ENCODE measurements at places on chromosomes 6 and 20. TPM values are rescaled to one million over a fixed set of nuclear protein-coding genes. Genes with fewer than 3 reads are reported as not detected.

DNA sequence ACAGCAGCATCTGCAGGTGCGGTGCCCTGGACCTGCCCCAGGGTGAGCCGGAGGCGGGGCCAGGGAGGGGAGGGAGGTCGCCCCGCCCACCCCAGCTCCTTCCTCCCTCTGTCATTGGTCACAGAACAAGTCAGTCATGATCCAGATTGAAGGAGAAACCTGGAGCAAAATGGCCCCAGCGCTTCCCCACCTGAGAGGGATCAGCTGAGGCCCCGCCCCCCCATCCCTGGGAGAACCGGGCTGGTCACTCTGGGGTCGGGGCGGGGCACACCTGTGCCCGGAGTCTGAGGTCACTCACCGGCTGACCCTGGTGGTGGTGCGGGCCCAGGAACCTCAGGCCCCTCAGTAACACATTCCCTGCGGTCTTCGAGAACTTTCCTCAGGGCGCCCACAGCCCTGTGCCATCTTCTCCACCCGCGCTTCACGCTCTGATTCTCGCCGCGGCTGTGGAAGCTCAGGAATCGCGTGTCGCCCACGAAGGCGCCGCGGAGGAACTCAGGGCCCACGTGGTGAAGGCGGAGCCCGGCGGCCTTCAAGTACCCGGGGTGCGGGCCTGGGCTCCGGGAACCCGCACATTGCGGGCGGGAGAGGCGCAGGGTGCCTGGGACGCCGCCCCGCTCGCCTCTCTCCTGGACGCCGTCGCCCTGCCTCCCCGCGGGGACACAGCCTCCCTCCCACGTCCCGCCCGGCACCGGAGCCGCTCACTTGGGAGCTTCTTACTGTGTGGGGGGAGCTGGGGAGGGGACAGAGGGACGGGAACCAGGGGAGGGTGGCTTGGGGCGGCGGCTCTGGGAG lies 36.4 kb upstream of the HLA-C start:
- DNase-seq = no peak

PXDC1 gene
- 15.0 TPM for total RNA-seq

- DNase-seq = peak; percentile 51
These were observed 79.5 kb upstream of the MYL9 start for GRCh38 chr20:36461600-36462439.

DNA sequence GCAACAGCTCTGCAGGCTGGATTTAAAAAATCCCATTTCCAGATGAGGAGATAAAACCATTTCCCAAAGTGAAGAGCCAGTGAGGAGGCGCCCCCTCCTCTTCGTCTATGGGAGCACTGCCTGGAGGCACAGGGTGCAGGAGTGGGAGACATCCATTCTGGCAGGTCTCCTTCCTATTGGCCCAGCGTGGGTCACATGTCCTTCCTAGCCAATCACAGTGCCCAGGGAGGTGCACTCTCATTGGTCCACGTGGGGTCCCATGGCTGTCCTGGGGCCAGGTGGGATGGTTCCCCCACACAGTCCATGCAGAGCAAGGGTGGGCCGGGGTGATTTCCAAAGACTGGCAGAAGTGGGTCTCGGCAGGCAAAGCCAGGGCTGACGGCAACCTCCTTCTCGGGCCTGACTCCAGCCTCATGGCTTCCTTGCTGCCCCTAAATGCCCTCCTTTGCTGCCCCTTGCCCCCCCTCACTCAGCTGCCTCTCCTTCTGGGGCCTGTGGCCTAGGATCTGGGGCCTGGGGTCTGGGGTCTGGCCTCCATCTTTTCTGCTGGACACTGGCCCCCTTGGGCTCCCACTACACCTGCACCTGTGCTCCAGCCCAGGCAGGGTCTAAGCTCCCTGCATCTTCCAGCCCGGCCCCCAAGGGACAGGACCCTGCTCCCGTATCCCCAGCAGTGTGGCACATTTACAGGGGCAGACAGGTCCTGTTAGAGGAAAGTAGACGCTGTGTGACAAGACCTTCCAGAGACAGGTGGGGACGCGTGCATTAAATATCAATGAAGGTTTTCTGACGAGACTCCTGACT lies 231.7 kb downstream of the TAF4 start:
- DNase-seq = no peak

GRCh38 chr6:55937951-55938690 lies 62.7 kb upstream of the BMP5 start:
- no peak for DNase-seq

- DNase-seq = no peak
These were observed 111.2 kb downstream of the CDK19 start for GRCh38 chr6:110703906-110704594.

DNA sequence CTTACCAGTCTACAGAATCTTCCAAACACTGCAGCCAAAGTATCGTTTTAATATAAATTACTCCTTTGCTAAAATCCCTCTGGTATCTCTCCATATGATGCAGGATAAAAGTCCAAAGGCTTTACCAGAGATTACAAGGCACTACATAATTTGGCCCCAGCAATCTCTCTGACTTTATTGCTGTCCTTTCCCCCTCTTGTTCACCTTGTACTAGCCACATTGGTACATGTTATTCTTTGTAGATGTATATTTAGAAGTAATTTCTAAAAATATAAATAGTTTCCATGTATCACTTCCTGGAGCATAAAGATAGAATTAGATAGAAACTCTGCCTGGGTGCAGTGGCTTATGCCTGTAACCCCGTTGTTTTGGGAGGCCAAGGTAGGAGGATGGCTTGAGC lies 28.7 kb upstream of the FAM83B start:
- DNase-seq = no peak

TNFRSF6B gene
- not detected for total RNA-seq

OR2B6 gene
- total RNA-seq = 1.5 TPM

DEFB124 gene
- total RNA-seq = not detected

TMX4 gene
- total RNA-seq = 16.3 TPM

DNA sequence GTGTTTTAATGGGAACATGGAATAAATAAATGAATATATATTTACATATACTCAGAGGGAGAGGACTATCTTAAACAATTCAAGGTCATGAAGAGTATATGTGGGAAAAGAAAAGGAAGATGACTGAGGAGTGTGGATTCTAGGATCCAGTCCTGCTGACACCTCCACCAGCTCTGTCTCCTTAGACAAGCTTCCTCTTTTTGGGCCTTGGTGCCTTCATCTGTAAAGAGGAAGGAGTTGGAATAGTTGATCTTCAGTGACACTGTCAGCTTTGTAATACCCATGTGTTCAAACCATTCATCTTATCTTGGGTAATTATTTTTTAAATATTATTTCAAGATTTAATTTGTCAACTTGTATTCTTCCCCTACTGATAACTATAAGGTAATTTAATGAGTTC lies 338.0 kb downstream of the ADGRB3 start:
- no peak for DNase-seq

DNA sequence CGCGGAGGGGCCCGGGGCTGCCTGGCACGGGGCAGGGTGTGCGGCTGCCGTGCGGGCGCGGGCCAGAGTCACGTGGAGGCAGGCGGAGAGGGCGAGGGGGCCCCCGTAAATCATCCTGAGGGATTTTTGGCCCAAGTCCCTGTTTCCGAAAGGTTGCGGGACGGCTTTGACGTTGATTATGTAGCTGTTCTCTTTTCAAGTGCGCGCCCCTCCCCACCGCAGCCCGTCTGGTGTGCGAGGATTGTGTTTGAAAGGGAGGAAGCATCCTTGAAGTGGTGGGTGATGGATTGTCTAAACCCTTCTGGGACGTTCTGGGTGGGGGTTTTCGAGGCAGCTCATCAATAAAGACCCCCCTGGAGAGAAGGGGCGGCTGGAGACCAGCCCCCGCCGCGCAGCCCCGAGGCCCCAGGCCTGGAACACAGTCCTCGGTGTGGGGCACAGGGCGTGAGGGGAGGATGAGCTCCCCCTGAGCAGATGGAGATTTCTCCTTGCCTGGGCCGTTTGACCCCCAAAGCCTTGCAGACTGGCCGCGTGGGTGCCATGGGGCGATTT lies 7.0 kb upstream of the FOXF2 start:
- DNase-seq = no peak

GRCh38 chr6:139904158-139904533 lies 529.7 kb upstream of the CITED2 start:
- DNase-seq = no peak

HCRTR2 gene
- total RNA-seq = not detected

GRCh38 chr20:24648919-24649318 lies 179.5 kb downstream of the SYNDIG1 start:
- no peak for DNase-seq

DNA sequence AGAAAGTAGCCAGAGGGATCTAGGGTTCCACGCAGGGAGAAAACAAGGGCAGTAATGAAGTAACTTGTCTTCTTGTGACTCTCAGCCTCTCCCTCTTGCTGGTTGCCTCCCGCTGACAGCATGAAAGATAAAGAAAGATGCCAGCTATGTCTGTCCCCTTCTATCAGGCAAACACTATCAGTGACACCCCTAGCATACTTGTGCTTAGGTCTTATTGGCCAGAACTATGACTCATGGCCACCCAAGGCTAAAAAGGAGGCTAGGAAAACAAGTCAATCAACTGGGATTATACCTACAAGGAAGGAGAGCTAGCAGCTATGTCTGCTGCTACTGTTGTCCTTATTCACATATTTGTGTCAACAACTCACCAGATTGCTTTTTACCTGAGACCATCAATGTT lies 206.8 kb upstream of the SOX4 start:
- peak; percentile 66 for DNase-seq

- DNase-seq = no peak
These were observed 1.9 kb upstream of the AFDN start for GRCh38 chr6:167824591-167825331.

DNA sequence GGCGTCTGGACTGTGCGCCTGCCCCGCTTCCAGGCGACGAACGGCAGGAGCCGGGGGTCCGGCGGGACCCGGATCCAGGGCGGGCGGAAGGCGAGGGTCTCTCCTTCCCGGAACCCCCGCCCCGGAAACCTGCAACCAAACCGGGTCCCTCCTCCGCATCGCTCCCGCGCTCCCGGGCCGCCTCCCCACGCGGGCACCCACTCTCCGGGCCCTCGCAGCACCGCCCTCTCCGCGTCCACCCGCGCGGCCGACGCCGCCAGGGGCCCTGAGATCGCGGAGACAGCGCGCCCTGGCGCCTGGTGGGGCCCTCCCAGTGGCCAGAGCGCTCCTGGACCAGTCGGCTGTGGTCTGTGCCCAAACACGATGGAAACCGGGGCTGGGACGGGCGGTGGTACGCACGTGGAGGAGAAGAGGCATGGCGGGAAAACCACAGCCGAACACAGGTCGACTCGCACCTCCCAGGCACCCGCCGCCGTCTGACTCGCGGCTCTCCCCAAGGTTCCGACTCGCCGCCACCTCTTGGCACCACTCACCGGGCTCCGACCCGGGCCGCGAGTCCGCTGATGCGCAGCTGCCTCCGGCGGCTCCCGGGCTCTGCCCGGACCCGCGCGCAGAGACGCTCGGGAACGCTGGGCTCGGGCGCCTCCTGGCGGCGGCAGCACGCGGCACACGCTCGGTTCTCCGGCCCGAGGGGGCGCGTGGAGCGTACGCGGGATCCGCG lies 7.9 kb downstream of the NKX2-2 start:
- DNase-seq = peak; percentile 13

- no peak for DNase-seq
These were observed 45.2 kb downstream of the OSTM1 start for GRCh38 chr6:108029226-108029921.

- no peak for DNase-seq
These were observed 787.0 kb downstream of the TFAP2A start for GRCh38 chr6:9627916-9628315.

DNA sequence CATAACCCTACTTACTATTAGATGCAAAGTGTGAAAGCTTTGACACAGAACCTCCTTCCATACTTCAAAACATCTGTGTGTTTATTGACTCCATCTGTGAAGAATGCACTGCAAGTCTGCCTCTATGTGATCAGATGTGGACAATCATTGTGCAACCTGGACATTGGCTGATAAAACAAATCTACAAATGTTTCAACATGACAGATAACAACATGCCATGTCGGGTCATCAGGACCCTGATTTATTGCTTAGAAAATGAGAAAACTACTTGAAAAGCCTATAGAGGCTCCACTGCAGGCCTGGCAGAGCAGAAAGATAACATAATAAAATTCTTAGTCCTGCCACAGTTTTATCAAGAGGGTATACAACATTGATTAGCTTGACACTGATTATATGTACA lies 1286.4 kb downstream of the GRIK2 start:
- DNase-seq = no peak

Measured in Calu3 (cell line).